ENCODE measurements at places on chromosomes 1 and 21.

DNA sequence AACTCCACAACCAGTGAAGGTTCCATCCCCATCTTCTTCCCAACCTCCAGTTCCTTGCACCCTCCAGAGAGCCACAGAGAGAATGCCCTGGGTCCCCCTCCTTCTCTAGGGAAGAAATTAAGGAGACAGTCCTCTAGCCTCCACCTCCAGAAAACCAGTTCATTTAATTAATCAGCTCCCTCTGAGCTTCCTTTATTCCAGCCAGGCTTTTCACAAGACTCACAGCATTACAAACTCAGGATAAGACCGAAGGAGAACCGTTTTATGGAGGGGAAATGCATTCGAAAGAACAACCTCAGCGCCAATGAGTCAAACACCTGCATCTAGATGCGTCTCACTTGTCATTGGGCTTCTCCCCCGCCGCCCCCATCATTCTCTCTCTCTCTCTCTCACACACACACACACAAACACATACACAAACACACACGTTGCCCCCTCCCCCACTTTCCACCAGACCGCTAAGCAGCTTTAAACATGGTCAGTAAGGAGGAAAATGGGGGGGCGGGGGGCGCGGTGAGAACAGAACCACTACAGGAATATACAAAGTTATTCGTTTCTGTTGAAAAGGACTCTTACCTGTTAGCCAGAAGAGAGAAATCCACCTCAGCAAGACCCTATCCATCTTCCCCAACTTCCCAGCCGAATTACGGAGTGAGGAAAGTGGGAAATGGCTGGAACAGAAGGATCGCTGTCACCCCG lies 544 bp downstream of the ILDR2 start:
- DNase-seq, result no peak

DNA sequence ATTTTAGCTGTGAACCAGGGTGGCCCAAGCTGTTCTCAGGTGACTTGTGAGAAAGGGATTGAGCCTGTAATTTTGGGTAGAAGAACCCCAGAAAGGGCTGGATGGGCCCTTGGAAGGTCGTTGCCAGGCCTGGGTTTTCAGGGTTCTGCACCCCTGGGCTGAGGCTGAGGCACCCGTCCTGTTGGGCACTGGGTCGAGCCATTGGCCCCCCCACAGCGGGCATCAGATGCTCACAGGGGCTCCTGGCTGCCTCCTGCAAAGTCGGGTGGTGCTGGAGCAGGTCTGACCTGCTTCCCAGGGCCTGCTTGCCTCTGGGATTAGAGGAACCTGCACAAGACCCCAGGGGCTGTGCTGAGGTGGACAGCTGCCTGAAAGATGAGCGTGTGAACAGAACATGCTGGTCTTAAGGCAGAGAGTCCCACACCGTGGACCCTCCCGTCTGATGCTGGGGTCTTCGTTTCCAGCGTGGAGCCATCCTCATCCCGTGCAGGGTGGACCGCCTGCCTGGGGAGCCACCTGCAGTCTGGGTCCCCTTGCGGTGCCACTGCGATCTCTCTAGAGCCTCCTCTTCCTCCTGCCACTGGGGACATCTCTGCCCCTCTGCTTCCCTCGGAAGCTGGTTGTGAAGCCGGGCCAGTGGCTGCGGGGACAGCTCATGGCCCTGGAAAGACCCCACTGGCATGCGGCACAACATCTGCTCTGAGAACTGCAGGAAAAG lies 1.7 kb upstream of the TRPM2 start:
- DNase-seq, result no peak

DNA sequence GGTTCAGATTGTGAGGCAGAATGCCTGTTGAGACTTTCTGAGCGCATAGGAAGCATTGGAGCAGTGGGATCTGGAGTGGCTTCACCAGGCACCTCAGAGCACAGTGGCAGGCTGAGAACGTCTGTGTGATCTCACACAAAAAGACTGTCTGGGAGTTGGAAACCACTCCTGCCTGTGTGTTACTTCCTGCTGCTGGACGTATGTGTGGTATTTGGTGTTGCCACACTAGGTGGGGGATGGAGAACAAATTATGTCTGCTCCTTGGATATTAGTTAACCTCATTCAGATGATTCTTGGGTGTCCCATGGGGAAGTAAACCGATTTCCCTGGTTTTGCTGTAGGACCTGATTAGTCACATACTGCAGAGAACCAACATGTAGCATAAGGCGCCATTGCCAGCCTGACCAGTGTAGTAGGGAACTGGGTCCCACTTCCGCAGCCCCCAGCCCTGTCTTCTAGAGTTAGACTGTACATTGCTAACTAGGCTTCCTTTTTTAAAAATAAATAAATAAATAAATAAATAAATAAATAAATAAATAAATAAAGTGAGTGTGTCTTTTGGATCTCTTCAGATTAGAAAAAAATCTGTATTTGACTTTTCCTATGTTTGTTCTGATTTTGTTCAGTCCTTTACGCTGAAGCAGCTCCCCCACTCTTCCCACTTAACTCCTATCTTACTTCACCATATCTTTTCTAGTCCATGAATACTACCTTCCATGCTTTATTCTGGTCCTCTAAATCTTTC lies 26.9 kb downstream of the UCK2 start:
- no peak for DNase-seq

- no peak for DNase-seq
Observed at GRCh38 chr1:26582053-26582835, 52.7 kb downstream of the RPS6KA1 start.

GRCh38 chr1:88540255-88540654 lies 143.8 kb upstream of the PKN2 start:
- no peak for DNase-seq

DNA sequence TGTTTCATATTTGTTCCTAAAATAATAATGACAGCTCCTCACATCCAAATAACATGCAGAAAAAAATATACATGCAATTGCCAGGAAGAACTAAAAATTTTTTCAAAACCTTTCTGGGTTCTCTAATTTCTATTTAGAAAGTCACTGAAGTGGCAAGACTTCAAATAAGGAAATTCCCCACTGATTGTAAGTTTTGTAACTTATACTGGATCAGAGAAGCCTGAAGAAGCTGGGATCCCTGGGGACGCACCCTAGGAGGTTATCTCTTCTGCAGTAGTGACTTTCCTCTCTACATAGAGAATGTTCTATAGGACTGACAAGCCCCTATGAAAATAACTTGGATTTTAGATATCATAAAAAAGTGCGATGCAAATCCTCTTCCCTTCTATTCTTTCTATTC lies 182.6 kb downstream of the MRPL39 start:
- no peak for DNase-seq

DNA sequence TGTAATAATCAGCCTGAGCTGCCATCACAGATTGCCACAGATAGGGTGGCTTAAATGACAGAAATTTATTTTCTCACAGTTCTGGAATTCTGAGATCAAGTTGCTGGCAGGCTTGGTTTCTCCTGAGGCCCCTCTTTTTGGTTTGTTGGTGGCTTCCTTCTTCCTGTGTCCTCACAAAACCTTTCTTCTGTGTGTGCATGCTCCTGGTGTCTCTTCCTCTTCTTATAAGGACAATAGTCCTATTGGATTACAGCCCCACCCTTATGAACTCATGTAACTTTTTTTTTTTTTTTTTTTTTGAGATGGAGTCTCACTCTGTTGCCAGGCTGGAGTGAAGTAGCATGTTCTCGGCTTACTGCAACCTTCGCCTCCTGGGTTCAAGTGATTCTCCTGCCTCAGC lies 41.0 kb upstream of the F3 start:
- no peak for DNase-seq

GRCh38 chr21:34043333-34043732 lies 30.0 kb upstream of the MRPS6 start:
- DNase-seq, result no peak

GRCh38 chr1:58576325-58576726 lies 726 bp downstream of the TACSTD2 start:
- no peak for DNase-seq

GRCh38 chr1:220680085-220680687 lies 10.0 kb upstream of the C1orf115 start:
- DNase-seq, result peak; percentile 39

DNA sequence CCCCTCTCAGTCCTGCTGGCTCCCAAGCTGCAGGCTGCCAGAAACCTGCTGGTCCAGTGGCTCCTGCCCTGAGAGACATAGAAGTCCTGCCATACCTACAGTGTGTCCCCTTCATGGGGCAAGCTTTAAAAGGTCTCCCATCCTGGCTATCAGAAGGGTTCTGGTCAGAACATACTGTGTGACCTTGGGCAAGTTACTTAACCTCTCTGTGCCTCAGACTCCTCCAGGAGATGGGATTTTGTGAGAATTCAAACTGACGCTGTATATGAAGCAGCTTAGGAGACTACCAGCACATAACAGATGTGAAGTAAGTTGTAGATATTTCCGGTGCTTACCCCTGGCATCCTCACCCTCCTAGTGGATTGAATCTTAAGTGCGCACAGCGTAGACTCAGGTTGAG lies 8.7 kb upstream of the GJB5 start:
- DNase-seq, result no peak

DNA sequence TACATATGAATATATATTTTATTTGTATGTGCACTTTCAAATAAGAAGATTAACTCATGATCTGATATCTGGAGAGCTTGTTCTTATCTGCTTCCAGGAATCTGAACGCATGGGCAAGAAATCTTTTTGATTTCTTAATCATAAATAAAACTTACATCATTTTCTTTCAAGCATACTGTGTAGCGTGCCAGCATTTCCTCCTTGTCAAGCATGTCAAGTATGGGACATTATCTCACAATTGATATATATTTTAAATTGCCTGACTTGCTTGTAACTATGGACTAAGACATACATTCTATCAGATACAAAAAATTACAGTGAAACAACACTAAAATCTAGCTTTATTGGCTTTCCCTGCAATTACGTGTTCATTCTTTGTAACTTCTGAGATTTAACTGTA lies 1128.2 kb downstream of the PLA2G4A start:
- DNase-seq, result no peak

DNA sequence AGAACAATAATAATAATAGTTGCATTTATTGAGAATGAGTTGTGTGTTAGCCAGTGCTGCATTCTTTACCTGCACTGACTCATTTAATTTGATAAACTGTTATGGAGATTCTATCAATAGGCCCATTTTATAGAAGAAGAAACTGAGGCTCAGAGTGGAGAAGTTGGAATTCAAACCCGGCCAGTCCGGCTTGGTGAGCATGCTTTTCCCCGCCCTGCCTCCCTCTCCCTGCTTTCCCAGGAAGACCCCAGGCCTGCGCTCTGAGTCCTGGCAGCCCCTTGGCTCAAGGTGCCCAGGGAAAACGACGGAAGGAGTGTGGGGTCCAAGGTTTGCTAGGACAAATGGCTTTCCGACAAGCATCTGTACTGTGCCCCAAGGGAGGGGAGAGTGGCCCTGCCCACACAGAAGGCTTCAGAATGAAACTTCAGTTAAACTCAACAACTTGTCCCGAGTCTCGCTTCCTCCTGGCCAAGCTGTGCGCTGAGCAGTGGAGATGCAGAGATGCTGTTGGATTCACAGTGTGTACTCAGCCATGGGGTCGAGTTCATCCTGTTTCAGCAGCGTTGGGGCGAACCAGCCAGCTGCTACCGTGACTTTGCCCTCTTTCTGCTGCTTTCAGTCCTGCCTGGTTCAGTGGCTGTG lies 23.3 kb upstream of the PADI6 start:
- no peak for DNase-seq

DNA sequence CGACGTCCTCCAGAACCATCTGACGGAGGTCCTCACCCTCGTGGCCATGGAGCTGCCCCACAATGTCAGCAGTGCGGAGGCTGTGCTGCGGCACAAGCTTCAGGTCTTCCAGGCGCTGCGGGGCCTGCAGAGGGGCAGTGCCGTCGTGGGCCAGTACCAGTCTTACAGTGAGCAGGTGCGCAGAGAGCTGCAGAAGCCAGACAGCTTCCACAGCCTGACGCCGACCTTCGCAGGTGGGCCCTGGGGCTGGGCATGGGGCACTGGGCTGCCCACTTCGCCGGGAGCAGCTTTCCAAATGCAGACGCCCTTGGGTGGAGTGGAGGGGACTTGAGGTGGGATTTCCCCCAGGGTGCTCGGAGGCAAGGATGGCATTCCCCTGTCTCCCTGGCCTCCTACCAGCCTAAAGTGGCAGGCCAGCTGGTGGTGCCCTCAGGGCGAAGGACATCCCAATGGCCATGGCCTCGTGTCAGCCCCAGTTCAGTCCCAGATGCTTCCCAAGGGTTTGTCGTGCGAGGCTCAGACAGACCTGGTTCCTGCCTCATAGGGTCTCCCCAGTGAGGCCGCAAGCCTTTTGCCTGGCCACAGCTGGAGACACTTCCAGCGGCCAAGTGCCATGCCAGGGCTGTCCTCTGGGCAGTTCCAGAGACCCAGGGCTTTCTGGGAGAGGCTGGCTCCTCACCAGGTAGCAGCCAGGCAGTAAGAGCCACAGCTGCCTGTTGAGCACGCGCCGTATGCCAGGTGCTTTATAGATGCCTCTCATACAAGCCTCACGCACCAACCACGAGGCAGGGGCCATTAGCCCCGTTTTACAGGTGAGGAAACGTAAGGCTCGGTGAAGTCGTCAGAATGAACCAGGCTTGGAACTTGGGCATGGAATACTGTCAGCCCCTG lies 27.8 kb downstream of the H6PD start:
- DNase-seq, result no peak

- DNase-seq, result peak; percentile 80
Observed at GRCh38 chr1:213987422-213987926, 299 bp upstream of the PROX1 start.

GRCh38 chr1:190957565-190957964 lies 479.9 kb upstream of the BRINP3 start:
- no peak for DNase-seq
